Stimulated activated CD8-positive, alpha-beta memory T cell treated with anti-CD3 and anti-CD28 coated beads, Interleukin-7, amount 100 ng/mL, for 1 hour (primary cell): ENCODE measurements at places on chromosomes 16 and 17.

DNA sequence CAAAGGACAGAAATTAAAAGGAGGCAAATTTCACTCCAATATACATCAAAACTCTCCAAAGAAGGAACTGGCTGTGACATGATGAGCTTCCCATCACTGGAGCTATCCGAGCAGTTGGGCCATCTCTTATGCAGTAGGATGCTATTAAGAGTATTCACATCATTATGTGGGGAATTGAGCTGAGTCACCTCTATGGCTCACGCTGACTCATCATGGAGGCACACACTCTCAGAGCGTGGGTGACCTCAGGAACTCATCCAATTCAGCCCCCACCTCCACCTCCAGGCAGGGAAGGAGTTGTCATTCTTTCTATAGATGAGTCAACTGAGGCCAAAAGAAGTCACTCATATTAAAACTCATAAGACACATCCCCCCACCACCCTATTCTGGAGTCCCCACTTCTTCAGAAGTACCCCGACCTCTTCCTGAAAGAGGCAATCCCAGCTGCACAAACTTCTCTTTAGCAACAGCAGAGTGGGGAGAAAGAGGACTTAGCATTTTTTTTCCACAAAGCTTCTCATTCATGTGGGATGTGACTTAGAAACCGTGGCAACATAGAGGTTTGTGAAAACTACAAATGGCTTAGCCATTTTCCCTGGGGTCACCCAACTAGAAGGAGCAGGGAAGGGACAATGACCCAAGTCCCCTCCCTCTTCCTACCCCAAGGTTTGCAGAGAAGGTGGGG, 32.5 kb downstream of the ABCC12 start:
- no peak for DNase-seq

- DNase-seq: no peak
These were observed 15.4 kb downstream of the RBFOX3 start for GRCh38 chr17:79595471-79595870.

GRCh38 chr17:45093444-45094110, 32.5 kb downstream of the NMT1 start:
- DNase-seq: no peak

DNA sequence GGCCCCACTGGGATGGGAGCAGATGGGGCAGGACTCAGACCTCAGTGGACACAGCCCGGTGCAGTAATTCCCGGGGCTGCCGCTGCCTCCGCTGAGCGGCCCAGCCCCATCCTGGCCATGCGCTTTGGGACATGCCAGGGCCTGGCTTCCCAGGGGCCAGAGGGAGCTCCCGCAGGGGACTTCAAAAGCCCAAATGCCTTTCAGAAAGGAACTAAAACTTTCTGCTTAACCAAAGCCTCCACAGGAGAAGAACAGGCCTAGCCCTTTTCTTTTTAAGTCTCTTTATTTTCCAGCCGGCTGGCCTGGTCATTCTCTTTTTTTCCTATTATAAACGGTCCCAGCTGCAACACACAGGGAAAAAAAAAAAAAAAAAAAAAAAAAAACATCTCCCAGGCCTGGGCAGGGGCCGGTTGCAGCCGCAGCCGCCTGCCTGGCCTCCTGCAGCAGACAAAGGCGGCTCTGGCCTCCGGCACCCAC, 10.7 kb upstream of the ZNF423 start:
- no peak for DNase-seq

GRCh38 chr16:84027625-84028024, 15.0 kb downstream of the SLC38A8 start:
- DNase-seq: no peak

DNA sequence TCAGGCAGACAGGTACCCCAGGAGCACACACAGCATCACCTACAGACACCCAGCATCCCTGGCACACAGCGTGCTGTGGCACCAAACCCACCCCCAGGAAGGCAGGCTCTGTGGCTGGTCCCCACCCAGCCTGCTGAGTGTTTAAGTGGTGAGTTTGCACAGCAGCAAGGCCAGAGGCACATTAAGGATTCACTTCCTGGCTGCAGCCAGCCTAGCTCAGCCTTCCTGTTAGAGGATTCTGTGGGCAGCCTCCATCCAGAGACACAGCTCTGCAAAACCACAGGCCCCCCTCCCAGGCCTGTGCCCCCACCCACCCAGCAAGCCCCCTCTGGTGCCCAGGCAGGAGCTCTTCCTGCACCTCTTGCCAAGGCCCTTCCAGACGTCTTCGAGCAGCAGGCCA, 36.1 kb upstream of the PHB1 start:
- DNase-seq: no peak

DNA sequence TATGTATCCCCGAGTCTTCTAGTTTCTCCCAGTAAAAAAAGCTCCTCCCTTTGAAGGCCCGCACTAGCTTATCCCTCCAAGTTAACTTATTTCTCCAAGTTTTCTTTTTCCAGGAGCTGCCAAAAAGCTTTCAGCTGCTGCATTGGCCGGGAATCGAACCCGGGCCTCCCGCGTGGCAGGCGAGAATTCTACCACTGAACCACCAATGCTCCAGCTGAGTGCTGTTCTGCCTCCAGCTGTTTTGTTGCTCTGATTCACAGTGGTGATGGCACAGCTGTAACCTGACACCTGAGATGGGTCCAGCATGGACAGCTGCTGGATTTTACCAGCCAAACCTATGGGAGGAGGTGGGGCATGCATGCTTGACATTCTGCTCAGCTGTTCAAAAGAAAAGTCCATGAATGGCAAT, 22.1 kb downstream of the VAC14 start:
- DNase-seq: no peak

GRCh38 chr17:3794557-3795389, 6.2 kb downstream of the ITGAE start:
- peak; percentile 66 for DNase-seq

DNA sequence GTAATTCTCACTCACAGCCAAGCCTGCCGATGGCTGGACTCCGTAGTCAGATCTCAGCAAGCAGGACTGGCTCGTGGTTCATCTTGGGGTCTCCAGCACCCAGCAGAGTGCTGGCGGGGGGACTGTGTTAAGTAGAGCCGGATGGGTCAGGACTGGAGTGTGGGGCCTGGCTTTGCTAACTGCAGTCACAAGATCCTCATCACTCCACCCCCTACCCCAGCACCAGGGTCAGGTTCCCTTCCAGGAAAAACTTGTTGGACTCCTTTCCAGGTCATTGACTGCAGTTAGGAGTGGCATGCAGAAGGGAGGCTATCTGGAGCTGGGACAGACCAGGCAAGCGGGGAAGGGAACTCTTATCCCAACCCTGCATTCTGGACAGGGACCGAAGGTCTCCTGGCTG, 6.0 kb downstream of the CIITA start:
- no peak for DNase-seq

DNA sequence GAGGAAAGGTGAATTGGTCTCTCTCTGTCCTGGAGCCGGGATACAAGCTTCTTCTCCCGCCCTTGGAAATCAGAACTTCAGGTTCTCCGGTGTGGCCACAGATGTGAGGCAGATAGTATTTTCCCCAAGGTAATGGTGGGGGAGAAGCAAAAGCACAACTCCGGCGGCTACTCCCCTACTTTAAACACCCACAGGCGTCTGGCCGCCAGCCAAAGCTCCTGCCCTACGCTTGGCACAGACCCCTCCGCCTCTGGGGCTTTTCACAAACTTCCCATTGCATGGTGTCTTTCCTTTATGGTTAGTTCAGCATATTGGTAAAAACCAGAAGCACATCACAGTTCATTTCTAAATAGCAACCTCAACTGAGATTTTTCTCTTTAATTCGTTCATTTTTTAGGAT, 39.4 kb upstream of the B4GALNT2 start:
- no peak for DNase-seq

DNA sequence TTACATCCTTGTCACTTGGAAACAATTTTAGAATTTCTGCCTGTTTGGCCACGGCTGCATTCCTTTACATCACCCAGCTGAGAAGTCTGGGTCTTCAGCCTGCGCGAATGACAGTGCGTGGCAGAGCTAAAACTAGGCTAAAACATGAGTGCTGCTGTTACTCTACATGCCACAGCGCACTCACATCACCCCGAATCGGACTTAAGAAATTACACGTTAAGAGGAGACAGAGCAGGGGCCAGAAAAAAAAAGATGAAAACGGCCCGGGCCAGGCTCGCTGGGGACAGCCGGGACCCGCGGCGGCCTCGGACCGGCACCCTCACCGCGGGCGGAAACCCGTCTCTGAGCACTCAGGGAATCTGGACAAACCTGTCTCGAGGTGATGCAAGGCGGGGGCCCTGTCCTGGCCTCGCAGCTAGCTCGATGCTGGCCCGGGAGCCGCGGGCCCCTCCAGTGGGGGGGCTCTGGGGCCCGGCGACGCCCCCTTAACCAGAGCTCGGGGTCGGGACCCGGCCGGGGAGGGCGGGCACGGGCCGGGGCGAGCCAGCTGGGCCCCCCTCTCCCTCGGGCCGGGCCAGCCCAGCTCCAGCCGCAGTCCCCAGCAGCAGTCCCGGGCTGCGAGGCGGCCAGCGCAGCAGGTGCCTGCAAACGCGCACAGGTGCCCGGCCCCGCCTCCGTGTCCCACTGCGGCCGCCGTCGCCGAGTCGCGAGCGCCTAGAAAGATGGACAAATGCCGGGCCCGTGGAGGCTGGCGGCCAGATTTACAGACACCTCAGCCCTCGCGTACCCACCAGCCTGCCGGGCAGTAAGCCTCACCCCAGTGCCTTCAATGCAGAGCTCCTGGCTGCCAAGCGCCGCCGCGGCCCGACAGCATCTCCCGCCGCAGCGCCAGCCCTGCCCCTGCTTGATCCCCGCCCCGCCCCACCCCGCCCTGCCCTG, at the start of gene AKTIP:
TSS of gene AKTIP (minus strand) at position 879 of the 939 bp plus-strand sequence. CDS start 2,950 bp downstream, outside the sequence.
- DNase-seq: no peak

- no peak for DNase-seq
These were observed 68.0 kb downstream of the OR1D5 start for GRCh38 chr17:2995377-2995776.

GRCh38 chr17:49715216-49715615, 7.5 kb upstream of the SLC35B1 start:
- DNase-seq: no peak

- no peak for DNase-seq
These were observed 36.6 kb upstream of the RBFOX3 start for GRCh38 chr17:79647456-79647915.

GRCh38 chr16:84061236-84061819, 18.7 kb upstream of the SLC38A8 start:
- no peak for DNase-seq

- DNase-seq: no peak
These were observed 19.2 kb upstream of the USP22 start for GRCh38 chr17:21061971-21062526.

DNA sequence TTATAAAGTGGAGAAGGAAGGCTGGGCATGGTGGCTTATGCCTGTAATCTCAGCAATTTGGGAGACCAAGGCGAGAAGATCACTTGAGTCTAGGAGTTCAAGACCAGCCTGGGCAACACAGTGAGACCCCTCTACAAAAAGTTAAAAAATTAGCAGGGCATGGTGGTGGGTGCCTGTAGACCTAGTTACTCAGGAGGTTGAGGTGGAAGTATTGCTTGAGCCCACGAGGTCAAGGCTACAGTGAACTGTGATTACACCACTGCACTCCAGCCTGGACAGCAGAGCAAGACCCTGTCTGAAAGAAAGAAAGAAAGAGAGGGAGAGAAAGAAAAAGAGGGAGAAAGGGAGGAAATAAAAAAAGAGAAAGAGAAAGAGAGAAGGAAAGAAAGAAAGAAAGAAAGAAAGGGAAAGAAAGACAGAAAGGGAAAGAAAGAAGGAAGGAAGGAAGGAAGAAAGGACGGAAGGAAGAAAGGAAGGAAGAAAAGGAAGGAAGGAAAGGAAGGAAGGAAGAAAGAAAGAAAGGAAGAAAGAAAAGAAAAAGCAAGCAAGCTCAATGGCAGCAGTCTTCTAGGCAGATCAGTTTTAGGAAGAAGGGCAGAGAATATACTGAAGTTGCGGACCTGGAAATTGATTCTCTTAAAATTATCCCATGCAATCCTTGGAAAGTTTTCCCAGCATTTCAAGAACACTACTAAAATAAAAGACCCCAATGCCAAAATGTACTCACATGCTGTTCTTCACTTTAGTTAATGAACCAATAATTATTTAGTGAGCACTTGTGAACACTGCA, 53.0 kb downstream of the IKZF3 start:
- DNase-seq: no peak

DNA sequence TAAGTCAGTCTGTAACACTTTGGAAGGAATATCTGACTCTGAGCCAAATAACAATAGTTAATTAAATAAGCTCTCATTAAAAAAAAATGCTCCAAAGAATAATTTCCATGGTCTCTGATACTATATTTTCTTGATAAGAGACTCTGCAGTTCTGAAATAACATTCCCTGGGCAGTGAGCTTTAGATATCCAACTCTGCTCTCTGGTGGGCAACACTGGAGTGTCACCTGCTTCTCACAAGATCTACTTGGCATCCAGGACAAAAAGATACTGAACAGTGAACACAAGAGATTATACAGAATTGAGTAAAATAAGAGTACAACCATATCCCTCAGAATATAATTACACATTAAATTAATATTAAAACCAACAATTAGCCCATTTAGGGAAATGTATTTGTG, 13.7 kb downstream of the BLMH start:
- no peak for DNase-seq

DNA sequence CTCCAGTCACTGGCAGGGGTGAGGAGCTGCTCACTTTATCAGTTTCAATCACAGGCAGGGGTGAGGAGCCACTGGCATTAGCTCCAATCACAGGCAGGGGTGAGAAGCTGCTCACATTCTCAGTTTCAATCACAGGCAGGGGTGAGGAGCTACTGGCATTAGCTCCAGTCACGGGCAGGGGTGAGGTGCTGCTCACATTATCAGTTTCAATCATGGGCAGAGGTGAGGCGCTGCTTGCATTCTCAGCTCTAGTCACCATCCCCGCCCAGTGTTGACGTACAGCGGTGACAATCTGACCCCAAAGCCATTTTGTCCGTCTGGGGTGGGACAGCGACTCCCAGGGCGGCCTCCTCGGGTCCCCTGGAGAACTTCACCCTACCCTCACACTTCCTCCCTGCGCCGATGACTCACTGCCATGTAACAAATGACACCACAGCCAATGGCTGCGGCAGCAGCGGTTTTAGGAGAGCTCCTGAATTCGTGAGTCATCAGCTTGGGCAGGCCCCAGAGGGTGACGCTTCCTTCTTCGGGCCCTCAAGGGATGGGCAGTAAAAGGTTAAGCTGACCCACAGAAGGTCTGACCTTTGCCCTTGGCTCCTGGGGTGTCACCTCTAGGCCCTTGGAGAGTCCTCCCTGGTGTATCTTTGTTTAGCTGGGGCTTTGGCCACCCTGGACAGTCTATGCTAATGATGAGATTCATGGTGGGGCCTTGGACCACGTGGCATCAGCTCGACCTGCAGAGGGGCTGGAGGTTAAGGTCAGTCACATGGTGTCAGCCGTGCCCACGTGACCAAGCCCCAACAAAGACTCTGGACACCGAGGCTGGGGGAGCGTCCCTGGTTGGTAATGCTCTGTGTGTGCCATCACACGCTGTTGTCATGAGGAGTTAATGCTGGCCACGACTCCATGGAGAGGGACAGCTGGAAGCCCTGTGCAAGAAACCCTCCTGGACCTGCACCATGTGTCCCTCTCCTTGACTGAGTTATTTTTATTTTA, 171.7 kb downstream of the C16orf95 start:
- no peak for DNase-seq

- peak; percentile 34 for DNase-seq
These were observed 8.0 kb upstream of the FASN start for GRCh38 chr17:82105882-82106687.

- peak; percentile 76 for DNase-seq
These were observed 5.0 kb downstream of the CORO6 start for GRCh38 chr17:29617481-29618271.
